ENCODE measurements at places on chromosomes 6 and 20.
A peak's percentile ranks its signal among the peaks of the same experiment; 100 is the strongest.

- DNase-seq = no peak
These were observed 30.3 kb downstream of the STK38 start for GRCh38 chr6:36516988-36517387.

GRCh38 chr6:71048320-71049164, 91.7 kb upstream of the B3GAT2 start:
- no peak for DNase-seq

- DNase-seq = no peak
These were observed 56.5 kb upstream of the CCDC28A start for GRCh38 chr6:138716971-138717665.

DNA sequence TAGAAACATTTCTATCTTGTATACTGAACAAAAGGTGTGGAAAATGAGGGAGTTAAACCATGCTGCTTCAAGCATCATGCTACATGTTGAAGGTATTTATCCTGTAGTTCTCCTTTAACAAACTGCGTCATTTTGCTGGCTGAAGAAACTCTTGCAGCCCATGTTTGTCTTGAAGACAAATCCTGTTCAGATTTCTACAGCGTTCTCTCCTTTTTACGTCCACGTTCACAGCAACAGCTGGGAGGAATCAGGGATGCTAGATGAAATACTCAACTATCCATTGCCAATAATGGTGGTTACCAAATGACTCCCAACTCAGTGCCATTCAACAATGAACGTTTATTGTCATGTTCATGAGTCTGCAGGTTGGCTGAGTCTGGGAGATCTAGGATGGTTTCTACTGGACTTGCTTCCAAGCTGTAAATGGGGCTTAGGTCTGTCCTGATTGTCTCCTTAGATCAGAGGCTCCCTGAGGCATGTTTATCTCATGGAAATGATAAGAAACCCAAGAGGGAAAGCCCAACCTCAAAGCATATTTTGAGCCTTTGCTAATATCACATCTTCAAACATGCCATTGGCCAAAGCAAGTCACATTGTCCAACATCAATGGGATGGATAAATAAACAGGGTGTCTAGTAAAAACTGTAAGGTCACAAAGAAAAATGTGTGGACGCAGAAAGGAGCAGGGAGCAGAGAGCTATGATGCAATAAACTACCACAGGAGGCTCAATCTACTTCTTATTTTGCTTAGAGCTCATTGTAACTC, 2.7 kb upstream of the PLCB1 start:
- DNase-seq = no peak

- DNase-seq = no peak
These were observed 76.7 kb downstream of the DACT2 start for GRCh38 chr6:168242940-168243225.

- DNase-seq = no peak
These were observed 21.6 kb downstream of the NAPB start for GRCh38 chr20:23399568-23400241.

DNA sequence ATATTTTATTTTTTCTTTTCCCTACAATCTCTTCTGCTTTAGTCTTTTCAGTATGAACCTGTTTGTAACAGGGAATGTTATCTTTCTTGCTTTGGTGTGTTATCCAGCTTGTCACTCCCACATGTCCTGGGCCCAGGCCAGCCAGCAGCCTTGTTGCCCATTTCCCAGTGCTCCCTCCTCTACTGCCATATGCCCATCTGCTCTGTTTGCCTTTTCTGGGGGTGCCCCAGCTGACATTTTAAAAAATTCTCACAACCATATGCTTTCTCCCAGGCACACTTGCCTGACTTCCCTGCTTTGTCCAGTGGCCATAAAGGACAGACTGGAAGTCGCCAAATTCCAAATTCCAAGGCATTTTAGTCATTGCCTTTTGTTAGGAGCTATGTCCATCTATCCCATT, 23.6 kb upstream of the LMBRD1 start:
- no peak for DNase-seq

- DNase-seq = no peak
These were observed 19.3 kb upstream of the RGS17 start for GRCh38 chr6:153150371-153150751.

DNA sequence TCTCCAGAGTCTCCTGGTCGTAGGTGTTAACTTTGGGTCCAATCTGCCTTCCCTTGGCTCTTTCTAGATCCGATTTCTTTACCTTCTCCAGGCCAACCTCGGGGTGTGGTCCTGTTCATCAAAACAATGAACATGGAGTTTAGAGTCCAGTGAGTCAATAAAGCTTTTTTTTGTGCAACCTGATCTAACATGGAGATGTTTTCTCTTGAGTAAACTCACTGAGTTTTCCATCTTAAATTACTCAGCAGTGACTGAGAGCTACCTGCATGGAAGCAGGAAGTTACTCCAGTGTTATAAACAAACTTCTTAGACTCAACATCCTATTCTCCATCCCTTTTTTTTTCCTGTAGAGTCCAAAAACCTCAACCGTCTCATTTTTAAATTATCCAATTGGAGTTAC, 14.9 kb upstream of the SLC22A1 start:
- DNase-seq = no peak

DNA sequence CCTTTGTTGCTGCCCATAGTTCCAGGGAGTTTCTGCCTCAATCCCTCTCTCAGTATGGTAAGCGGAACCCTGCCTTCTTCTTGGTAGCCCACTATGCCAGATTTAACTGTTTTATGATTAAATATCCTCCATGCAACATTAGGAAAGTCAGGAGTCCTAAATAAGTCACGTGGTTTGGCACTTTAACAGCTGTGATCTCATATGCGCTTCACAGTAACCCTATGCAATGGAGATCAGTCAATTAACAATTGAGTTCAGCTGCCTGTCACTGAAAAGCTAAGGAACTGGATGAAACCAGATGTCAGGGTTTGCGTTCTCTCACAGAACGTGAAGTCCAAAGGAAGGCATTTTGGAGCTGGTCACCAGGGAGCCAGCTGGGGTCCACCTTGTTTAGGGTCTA, 81.6 kb downstream of the PSMB1 start:
- no peak for DNase-seq

DNA sequence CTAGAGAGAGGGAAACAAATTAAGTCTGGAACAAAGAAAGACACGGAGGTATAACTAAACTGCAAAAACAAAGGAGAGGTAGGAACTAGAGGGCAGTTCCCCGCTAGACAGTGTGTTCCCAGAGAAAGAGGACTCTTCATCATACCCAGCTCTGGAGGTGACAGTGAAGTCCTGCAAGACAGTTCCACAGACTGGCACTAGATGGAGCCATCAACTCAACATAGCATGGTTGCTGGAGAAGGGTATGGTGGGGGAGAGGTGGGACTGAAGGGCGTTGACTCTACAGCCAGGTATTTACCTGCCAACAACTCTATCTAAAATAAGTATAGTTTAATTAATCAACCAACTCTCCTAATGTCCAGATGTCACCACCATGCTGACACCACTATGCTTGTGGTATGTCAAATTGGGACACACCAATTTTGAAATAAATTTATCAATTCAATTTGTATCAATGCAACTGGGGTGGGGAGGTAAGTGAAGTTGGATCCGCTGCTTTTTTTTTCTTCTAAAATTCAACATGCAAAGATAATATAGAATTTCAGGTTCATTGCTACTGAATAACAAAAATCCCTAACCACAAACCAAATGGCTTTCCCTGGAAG, 9.7 kb downstream of the BACH2 start:
- DNase-seq = peak; percentile 31

DNA sequence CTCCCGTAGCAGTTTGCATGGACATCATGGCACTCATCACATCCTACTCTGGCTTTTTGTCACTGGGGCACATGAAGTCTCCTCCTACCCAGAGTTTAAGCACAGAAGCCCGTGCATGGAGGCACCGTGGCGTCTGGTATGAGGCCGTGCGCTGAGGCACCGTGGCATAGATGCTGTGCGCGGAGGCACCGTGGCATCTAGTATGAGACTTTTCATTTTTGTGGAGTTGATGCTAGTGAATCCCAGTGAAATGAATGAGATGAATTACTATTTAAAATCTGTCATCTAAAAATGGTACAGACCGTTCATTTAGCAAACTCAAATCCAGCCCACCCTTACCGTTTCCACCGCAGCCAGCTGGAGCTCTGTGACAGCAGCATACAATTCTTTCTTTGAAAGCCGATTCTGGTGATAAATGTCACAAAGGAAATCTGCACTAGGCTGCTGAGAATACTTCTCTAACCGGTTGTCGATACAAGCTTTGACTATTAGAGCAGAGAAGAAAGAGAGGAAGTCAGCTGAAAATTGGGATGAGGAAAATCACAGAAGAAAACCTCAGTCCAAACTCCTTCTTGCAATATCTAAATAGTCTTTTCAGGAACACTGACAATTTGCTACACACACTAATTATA, 11.3 kb downstream of the CYP24A1 start:
- DNase-seq = no peak

- no peak for DNase-seq
These were observed 3.6 kb upstream of the PLCB1 start for GRCh38 chr20:8128291-8129060.

- no peak for DNase-seq
These were observed 16.4 kb downstream of the PIGT start for GRCh38 chr20:45432294-45432693.

DNA sequence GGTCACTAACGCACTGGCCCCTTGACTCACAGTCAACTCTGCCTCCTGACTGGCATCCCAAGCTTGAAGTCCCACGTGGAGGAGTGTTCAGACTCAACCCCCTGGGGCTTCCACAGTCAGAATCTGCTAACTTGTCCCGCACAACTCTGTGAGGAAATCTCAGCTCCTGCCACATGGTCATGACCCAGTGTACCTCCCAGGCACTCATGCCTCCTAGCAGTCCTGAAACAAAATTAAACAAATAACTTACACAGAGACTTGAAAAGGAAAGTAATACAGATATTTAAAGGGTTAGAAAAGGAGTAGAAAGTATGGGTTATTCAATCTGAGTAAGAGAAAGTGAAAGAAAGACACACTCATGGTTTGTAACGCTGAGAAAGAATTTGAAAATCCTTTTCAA, 134.9 kb downstream of the GMDS start:
- DNase-seq = no peak

GRCh38 chr6:107976155-107976783, 18.3 kb upstream of the SEC63 start:
- no peak for DNase-seq

DNA sequence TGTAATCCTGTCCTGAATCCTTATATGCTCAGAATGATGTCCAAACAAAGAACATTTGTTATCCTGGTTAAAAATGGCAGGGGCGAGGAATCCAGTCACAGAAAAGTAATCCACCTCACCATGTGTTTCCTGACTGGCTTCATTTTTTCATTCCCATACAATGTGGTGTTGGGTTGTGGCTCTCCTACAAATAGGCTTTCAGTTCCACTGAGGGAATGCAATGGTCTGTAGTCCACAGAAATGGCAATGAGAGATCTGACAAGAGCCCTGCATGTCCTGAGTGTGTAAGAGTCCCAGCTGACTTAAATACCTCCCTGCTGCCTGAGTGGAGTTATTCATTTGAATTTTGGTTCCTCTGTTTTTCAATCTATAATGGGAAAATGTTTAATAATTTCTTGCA, 47.4 kb upstream of the FBXL4 start:
- no peak for DNase-seq

GRCh38 chr20:25195962-25196785, 662 bp downstream of the ENTPD6 start:
- peak; percentile 80 for DNase-seq

GRCh38 chr6:135132776-135133175, 48.3 kb upstream of the MYB start:
- no peak for DNase-seq

DNA sequence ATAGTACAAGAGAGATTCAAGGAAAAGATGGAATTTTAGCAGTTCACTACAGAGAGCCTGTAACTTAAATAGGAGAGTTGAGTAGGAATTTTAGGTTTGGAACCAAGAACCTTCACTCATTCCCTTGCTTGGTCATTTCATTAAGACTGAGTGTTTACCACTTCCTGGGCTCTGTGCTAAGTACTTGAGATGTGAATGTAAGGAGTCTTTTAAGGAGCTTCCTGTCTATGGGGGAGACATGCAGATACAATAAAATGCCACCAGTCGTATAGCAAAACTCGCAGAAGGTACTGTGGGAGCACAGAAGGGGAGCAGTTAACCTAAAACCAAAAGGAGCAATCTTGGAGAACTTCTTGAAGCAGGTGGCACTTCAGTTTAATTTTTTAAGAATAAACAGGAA, 204.2 kb downstream of the SLC24A3 start:
- DNase-seq = no peak

- no peak for DNase-seq
These were observed 5.1 kb upstream of the BPI start for GRCh38 chr20:38298768-38299288.

DNA sequence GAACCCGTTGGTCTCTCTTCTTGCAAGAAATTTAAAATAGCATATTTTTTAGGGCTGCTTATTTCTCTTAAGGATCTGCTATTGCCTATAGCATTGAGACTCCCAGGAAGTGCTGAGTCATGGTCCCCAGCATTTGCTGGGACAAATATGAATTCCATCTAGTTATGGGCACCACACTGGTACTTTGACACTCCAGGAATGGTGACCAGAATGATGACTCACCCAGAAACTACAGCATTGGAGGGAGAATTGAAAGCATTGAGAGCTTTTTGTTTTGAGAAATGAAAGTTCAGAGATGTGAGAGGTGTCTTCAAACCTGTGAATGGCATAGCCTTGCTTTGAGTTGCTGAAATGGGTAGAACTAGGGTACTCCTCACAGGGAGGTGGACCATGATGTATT, 699.7 kb downstream of the DHX35 start:
- DNase-seq = no peak

DNA sequence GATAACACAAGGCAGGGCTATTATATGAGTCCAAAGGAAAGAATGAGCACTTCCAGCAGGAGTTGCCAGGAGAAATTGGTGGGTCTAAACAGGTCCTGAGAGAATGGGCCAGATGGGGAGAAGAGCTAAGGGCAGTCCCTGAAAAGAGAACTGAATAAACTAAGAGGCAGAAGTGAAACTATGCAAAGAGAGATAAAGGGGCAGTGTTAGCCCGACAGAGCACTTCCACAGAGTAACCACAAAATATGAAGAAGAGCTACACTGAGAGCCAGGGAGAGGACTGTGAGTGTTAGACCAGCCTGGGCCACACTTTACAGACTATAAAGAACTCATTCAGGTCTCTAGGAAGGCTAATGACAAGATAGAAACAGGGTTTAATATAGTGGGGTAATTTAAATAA, 43.8 kb downstream of the RALGAPA2 start:
- DNase-seq = no peak

DNA sequence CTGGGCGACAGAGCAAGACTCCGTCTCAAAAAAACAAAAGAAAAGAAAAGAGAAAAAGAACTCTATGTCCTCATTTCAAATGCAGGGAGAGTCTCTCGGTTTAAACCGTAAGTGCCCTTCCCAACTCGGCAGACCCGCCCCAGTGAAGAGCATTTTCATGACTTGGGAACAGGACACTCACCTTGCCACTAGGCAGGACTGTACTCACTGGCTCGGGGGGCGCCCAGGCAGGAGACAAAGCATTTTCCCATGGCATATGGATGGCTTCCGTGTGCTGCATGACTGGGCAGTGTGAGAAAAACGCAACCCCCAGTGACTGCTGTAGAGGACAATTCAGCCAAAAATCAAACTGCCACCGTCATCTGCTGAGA, 23.7 kb upstream of the MRGBP start:
- no peak for DNase-seq

All from NCI-H748 treated with DMSO at 0.1 percent for 48 hours (cell line).